CD8-positive, alpha-beta T cell (primary cell): ENCODE measurements at places on chromosomes 13 and 19. TPM values are rescaled to one million over a fixed set of nuclear protein-coding genes. Genes with fewer than 3 reads are reported as not detected.
A peak's percentile ranks its signal among the peaks of the same experiment; 100 is the strongest.

DNA sequence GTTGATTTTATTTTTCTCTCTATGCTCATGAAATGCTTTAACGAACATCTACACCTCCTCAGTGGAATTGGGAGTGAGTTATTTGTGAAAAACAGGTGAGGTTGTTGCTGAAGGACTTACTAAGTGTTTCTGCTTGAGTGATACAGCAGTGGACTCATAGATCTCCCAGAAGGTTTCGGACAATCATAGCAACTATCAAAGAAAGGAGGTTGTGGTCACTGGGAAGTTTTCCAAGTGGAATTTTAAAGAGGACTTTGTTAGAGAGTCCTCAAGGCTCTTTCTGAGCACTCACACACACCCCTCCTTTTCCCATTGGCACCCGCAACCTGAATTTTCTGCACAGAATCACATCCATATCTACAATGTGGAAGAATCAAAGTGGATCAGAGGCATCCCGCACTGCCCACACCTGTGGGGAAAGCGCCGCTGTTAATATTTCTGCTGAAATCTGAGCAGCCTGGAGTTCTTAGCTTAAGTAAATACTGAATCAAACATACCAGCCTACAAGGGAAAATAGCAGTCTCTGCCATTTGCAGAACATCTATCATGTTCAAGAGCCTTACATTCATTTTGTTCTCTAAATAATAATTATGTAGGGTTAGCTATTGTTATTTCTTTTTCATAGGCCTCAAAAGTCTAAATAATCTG lies 719.4 kb downstream of the DIAPH3 start:
- no peak for DNase-seq

- peak; percentile 36 for DNase-seq
Observed at GRCh38 chr19:35267353-35267817, 1.4 kb upstream of the USF2 start.

DNA sequence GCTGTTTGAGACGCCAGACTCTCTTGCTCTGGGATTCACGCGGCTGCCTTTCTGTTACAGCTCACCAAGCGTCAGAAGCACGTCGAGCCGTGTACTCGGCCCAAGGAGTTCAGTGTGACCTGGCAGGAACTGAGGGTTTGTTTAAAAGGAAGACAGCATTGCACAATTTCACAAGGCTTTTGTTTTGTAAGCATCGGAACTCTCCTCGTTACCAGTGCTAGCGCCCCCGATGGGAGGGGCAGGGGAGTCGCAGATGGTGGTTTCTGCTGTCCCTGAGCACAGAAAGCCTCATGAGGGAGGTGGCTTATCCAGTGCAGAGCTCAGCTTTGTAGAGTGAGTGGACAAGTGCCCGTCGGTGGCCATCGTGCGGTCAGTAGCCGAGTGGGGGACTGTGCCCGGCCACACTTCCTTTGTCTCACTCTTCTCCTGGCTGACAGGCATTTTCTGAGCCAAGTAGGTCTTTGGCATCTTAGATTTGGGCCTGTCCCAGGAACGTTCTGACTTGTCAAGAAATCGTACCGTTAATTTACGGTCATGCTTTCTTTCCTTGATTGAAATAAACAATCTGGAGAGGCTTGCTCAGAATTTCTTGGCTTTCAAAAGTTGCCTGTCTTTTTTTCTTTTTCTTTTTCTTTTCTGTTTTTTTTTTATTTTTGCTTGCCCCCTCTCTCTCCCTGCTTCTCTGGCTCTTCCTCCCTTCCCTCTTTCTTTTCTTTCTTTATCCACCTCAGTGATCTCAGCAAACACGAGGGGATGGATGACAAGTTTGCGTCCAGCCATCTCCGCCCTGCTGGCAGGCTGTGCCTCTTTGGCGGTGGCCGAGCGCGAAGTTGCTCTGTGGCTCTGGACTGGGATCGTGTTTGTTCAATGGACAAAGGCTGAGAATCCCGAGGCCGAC lies 7.7 kb downstream of the KDM4B start:
- DNase-seq = no peak

DNA sequence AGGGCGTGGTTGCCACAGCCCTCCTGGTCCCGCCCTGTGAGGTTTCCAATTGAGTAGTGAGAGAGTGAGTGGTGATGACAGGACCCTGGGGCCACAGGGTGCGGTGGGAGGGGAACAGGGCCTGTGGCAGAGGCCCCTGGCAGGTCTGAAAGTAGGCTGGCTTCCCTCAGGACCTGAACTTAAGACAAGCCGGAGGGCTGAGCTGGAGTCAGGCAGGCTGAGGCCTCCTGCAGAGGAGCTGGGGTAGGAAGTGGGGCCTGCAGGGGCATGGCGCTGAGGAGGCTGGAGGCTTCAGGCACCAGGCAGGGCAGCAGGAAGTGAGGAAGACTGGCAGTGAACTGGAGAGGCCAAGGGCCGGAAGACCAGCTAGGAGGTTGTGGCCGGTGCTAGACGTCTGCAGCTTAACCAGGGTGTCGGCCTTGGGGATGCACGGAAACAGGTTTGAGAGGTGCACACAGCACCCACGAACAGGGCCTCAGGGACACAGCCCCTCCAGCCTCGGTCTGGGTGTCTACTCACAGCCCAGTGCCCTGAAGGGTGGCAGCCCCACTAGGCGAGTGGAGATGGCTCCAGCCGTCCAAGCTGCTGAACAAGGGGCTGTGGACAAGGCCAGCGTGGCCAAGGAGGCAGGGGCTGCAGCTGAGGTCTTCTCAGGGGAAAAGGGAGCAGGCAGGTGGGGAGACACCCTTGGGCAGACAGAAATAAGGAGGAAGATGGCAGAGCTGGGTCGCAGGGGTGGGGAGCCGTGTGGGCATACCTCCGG lies 17.8 kb downstream of the POP4 start:
- peak; percentile 34 for DNase-seq

DNA sequence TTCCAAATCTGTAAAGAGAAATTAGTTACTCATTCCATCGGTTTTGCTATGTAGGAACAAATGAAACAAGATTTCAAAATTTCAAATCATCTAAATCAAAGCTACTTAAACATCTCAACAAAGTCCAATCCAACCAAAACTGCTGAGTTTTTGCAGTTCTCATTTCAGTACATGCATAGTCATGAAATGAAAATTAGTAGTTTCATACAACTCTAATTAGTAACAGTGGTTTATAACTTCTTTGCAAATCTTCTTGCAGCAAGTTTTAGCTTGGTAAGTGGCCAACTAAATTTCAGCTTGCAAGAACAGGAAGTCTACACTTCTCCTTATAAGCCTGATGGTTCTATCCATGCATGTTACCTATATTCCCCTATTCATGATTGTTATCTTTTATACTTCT lies 75.6 kb downstream of the SPRY2 start:
- no peak for DNase-seq

- no peak for DNase-seq
Observed at GRCh38 chr13:89750371-89750770, 1597.1 kb upstream of the MIR17HG start.

DNA sequence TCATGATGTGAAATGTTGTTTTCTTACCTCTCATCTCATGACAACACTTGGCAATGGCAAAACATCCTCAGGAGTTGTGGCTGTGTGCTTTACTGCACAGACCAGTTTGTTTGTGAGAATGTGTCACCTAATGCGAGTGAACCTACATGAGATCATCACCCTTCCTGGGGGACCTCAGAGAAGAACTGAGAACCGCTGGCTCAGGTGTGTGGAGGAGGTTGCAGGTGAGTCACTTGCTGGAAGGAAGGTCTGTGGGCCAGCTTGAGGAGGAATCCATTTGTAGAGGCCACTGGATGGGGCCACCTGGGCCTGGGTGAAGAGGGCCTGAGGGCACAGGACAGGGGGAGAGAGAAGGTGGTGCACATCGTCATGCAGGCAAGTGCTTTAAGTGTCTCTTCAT lies 3.0 kb upstream of the CEACAM1 start:
- no peak for DNase-seq

- no peak for DNase-seq
Observed at GRCh38 chr13:77222000-77222690, 104.7 kb downstream of the MYCBP2 start.

- no peak for DNase-seq
Observed at GRCh38 chr13:20230913-20231838, 943 bp downstream of the GJB6 start.

GRCh38 chr19:10138879-10139795 lies 19.4 kb upstream of the EIF3G start:
- no peak for DNase-seq

- DNase-seq = no peak
Observed at GRCh38 chr19:35501684-35502083, 11.4 kb upstream of the KRTDAP start.

DNA sequence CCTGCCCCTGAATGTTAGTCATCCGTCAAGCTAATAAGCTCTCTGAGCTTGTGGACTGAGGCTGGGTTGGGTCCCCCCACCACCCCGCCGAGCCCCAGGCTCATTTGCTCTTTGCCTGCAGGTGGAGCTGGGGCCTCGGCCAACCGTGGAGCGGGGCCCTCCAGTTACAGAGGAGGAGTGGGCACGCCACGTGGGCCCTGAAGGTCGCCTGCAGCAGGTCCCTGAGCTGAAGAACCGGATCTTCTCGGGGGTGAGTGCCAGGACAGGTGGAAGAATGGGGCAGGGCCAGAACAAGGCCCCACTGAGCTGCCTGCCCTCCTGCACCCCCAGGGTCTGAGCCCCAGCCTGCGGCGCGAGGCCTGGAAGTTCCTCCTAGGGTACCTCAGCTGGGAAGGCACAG lies 5.1 kb downstream of the TBC1D17 start:
- no peak for DNase-seq

DNA sequence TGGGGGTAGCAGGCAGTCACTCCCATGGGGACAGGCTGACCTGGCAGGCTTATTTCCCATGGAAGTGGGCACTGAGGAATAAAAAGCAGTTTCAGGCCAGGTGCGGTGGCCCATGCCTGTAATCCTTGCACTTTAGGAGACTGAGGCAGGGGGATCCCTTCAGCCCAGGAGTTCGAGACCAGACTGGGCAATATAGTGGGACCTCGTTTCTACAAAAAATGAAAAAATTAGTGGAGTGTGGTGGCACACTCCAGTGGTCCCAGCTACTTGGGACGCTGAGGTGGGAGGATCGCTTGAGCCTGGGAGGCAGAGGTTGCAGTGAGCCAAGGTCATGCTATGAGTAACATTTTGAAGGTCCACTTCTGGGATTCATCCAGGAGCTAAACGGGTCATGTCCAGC lies 6.0 kb downstream of the GJB2 start:
- DNase-seq = no peak

- no peak for DNase-seq
Observed at GRCh38 chr19:19538061-19538784, at the start of gene CILP2. Gene CILP2, plus strand, starts transcription at chr19:19538265. Its CDS starts 85 bp downstream, at chr19:19538350.

GRCh38 chr13:48776401-48776800 lies 122.7 kb downstream of the CYSLTR2 start:
- no peak for DNase-seq

- no peak for DNase-seq
Observed at GRCh38 chr19:43078311-43078710, 4.2 kb downstream of the PSG2 start.

The NAA16 gene
- total RNA-seq = 103 TPM

The TEX29 gene
- total RNA-seq = not detected

The LYL1 gene
- total RNA-seq = 0.92 TPM

The APOC1 gene
- total RNA-seq = not detected

The ZNF100 gene
- 6.7 TPM for total RNA-seq

The ZNF699 gene
- total RNA-seq = 16.0 TPM

The ATP7B gene
- total RNA-seq = 0.41 TPM
